ENCODE measurements at places on chromosomes 6 and 20.

DNA sequence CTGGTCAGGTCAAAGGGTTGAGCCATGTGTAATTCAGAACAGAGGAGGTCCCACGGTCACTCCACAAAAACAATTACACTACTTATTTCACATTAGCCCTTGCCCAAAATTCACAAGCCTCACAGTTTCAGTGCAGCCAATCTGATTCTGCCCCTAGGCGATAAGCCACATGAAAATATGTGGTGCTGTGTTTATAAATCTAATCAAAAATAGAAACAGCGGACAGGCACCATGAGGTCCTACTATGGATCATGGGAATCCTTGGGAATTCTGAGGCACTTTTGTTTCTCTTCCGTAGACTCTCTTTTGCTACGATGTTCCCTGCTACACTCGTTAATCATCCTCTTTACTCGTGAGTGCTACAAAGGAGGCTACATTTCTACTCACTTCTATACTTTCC, 476.1 kb downstream of the TFAP2A start:
- DNase-seq, result no peak

DNA sequence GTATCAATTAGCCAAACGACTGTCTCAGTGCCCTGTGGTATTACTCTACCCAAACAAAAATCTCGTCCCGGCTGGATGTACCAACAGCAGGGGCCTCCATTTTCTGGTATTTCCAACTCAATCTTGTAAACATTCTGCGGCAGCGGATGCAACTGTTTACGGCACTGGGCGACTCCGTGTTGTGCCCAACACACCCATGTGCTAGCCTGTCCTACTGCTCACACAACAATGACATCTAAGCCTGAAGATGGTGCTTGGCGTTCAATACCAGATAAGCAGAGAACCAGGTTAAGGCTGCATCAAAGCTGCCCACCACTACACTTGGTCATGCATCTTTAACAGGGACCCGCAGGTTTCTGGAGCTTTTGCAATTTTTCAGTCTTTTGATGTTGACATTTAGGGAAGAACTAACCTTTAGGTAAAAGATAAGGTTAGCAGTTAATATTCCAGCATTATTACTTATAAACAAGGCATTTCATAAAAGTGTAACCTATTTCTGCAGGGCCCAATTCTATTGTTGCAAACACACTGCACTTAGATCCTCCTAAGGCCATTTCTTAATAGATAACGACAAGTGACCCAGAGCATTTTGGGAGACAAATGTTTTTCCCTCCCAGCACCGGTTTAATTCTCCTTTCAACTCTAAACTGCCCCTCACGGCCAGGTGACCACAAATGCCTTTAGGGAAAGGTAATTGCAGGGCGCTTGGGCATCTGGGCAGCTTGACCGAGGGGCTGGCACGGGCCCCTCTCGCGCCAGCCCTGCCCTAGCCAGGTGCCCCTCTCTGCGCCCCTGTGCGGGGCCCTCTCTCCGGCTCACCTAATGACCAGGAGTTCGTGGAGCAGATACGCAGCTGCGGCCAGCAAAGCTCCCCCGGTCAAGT, 945 bp downstream of the FAXC start:
- DNase-seq, result no peak

GRCh38 chr6:32173051-32173727, 2.7 kb downstream of the AGPAT1 start:
- DNase-seq, result no peak

DNA sequence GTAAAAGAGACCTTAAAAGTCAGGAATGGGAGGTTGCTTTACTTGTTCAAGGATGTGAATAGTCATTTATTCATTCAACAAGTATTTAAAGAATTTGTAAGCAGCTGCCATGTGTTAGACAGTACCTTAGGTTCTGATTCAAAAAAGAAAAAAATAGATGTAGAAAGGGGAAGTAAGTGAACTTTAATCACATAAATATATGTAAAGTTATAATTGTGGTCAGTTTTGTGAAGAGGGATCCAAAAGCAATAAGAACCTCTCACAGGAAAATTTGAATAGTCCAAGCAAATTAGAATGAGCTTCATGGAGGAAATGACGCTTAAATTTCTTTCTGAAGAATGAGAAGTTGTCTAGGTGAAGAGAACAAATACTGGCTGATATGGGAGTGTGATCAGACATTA, 596.1 kb upstream of the CITED2 start:
- DNase-seq, result no peak

- DNase-seq, result no peak
Measured at GRCh38 chr6:107956181-107956580, 1.8 kb downstream of the SEC63 start.
